SK-MEL-5 (cell line): ENCODE measurements at places on chromosomes 2 and 18.

DNA sequence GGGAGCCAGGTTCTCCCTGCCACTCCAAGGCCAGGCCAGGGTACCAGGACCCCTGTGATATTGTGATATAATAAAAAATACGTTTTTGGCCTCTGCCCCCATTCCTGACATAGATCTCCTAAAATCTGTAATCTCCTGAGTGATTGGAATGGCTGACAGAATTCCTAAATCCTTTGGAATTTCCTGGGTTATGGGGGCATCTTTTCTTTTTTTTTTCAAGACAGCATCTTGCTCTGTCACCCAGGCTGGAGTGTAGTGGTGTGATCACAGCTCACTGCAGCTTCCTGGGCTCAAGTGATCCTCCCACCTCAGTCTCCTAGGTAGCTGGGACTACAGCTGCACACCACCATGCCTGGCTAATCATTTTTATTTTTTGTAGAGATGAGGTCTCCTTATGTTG lies 26.2 kb upstream of the TUBB6 start:
- no peak for DNase-seq

- no peak for DNase-seq
Observed at GRCh38 chr2:134682726-134683125, 36.1 kb downstream of the TMEM163 start.

- DNase-seq, result no peak
Observed at GRCh38 chr2:237043866-237044265, 41.8 kb upstream of the COPS8 start.

DNA sequence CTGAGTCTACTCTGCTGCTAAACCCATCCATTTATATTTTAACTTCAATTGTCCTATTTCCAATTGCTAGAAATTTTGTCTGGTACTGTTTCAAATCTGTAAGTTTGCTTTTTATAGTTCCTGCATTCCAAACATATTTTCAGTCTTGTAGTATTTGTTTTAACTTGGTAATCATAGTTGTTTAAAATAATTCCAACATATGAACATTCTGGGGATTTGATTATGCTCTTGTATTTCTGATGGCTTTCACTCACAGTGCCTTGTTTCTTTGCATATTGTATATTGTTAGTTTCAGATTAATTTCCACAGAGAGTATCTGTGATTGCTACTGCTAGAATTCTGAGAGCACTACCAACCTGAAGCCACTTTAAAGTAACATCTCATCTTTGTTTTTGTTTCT lies 202.4 kb downstream of the ETAA1 start:
- DNase-seq, result no peak

GRCh38 chr2:217404236-217404760 lies 544.4 kb upstream of the TNP1 start:
- no peak for DNase-seq

GRCh38 chr2:44926957-44927356 lies 14.5 kb upstream of the SIX3 start:
- no peak for DNase-seq

- DNase-seq, result no peak
Observed at GRCh38 chr18:61019338-61020301, 313.6 kb upstream of the CDH20 start.

DNA sequence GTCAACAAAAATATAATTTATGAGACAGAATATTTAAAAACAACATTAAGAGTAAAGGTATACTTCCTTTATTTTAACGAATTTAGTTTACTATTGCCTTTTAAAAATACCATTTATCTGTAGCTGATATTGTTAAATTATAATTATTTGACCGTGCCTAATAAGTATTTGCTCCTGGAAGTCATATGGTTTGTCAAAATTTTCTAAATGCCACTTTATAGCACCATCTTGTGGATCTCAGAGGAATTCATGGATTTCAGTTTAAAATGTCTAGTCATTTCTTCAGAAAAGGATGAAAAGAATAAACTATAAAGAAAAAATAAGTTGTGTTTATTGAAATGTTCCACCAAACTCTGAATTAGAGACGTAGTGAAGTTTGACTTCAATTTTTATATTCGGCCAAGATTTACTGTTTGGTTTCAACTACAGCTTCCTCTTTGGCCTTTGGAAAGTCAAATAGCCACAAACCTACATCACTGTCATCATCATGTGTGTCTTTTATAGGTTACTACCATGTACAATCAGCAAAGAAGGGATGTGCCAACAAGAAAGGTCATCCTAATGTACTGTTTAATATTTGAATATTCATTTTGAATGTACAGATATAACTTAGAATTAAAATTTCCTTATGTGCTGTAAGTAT lies 10.3 kb upstream of the FTCDNL1 start:
- DNase-seq, result peak; percentile 56

DNA sequence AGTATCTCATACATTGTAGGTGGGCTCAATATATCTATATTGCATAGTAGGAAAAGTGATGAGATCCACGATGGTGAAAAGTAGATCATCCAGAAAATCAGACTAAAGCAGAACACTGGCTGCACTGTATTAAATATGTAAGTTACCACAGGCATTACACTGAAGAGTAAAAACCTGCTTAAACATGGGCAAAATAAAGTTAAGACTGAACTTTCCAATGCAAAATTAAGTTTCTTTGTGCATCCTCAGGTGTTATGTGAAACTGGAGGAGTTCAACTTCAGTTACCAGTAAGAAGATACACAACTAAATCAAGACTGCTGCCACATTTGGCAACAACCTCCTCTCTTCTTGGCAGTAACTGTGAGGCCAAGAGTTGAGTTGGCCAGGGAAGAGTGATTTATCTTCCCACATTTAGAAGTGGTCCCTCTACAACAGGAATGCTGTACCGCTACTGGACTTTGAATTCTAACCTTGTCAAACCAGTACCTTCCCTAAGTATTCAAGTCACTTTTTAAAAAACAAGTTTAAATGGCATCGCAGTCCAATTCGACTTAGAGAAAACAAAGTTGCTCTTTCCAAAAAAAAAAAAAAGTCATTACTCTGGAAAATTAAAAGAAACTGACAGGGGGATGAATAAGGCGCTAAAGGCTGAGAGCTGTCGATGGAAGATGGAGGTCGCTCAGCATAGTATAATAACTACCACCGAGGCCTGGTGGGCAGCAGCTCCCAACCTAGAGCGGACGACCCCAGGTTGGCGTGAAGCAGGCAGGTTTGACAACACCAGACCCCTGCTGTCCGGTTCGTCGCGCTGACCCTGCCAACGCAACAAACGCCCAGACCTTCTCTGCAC lies 1.1 kb downstream of the MAP4K3 start:
- no peak for DNase-seq

GRCh38 chr2:102678442-102678841 lies 59.1 kb downstream of the SLC9A2 start:
- no peak for DNase-seq

DNA sequence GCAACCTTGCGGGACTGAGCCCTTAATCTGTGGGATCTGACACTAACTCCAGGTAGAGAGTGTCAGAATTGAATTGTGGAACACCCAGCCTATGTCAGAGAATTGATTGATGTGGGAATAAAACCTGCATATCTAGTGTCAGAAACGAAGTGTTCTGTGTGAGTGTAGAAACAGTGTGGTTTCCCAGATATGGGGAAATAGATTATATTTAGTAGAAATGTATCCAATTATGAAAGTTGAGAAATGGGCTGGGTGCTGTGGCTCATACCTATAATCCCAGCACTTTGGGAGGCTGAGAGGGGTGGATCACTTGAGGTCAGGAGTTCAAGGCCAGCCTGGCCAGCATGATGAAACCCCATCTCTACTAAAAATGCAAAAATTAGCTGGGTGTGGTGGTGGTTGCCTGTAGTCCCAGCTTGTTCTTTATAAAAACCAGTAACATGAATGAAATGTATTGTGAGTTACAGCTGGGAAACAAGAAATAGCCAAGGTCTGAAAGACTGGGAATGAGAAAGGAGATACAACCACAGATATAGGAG lies 4.3 kb upstream of the TP53I3 start:
- DNase-seq, result no peak

DNA sequence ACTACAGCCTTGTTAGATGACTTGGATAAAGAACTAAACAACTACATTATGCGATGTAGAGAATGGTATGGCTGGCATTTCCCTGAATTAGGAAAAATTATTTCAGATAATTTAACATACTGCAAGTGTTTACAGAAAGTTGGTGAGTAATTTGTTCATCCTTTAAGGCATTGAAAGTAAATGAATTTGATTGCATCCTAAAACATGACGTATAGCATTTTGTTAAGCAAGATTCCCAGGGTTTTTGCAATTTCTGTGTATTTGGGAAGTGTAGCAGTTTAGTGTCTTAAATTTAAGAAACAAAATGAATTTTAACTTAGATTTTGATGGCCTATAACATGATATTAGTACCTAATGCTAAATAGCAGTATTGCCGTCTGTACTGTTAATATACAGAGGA lies 24.8 kb downstream of the NOP58 start:
- no peak for DNase-seq

- no peak for DNase-seq
Observed at GRCh38 chr18:48889115-48889941, 61.4 kb downstream of the SMAD7 start.

- DNase-seq, result no peak
Observed at GRCh38 chr2:106257135-106257534, 63.0 kb upstream of the UXS1 start.

- DNase-seq, result no peak
Observed at GRCh38 chr2:15553519-15553918, 7.6 kb downstream of the NBAS start.

- peak; percentile 49 for DNase-seq
Observed at GRCh38 chr18:7394050-7394659, 163.3 kb downstream of the LRRC30 start.

DNA sequence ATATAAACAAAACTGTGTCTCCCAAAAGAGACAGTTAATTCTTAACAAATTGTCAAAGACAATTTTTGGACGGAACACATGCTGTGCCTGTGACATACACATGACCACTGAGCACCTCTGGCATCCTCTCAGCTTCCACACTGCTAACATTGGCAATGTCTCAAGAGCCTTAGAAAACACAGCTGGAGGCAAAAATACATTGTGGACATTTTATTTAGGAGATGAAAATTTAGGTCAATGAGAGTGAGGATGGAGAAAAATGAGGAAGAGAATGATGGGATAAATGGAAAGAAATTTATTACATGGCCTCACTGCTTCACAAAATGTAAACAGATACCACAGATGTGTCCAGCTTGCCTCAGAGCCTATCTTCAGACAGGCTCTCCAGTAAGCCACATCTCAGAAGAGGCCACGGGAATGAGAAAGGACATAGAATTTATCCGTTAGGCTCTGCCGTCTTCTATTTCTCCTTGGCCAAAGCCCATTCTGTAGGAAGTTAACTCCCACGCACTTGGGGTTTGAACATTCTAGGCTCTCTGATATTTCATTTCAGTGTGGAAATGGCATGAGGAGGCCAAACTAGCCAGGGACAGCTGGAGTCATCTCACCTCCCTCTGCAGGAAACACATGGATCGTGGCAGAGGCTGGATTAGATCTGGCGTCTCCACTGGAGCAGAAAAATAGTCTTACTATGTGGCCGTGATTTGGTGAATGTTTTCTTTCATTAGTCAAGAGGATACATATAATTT lies 519.4 kb upstream of the DSEL start:
- no peak for DNase-seq

DNA sequence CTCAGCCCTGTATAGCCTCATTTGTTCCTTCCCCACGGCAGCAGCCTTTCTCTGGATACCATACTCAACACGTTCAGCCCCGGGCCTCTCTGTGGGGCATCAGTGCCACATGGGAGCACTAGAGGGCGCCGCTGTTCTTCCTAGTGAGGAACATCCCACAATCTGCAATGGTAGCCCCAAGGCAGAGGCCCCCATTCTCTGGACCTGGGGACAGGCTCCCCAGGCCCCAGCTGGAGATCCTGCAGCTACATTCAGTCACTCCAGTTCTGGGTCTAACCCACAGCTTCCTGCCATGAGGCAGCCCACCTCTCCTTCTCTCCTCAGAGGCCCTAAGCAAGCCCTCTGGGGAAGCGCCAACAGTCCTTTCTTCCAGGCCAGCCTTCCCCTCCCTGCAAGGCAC lies 14.2 kb upstream of the SFXN5 start:
- peak; percentile 85 for DNase-seq

GRCh38 chr2:17199741-17200140 lies 318.5 kb downstream of the RAD51AP2 start:
- no peak for DNase-seq

- no peak for DNase-seq
Observed at GRCh38 chr2:7040547-7040946, 123.3 kb downstream of the RNF144A start.

DNA sequence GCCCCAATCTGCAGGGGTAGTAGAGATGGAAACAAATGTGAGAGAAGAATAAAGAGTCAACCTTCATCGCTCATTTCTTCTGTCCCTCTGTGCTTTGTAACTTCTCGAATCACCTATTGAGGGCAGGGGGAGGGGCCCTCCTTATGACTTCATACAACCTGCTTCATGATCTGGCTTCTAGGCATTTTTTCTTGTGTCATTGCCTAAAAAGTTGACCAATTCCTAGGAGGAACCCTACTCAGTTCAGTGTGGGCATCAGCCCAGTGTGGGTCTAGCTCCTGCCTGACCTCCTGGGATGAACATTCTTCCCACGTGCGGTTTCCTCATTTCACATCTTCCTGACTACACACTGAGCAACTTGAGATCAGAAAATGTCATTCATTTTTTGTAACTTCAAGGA lies 46.3 kb upstream of the CREB1 start:
- no peak for DNase-seq

- DNase-seq, result no peak
Observed at GRCh38 chr2:192313773-192314172, 119.0 kb upstream of the TMEFF2 start.

GRCh38 chr2:23693606-23693951 lies 233.3 kb downstream of the ATAD2B start:
- DNase-seq, result no peak

GRCh38 chr18:63161032-63161760 lies 158.4 kb downstream of the BCL2 start:
- peak; percentile 37 for DNase-seq

DNA sequence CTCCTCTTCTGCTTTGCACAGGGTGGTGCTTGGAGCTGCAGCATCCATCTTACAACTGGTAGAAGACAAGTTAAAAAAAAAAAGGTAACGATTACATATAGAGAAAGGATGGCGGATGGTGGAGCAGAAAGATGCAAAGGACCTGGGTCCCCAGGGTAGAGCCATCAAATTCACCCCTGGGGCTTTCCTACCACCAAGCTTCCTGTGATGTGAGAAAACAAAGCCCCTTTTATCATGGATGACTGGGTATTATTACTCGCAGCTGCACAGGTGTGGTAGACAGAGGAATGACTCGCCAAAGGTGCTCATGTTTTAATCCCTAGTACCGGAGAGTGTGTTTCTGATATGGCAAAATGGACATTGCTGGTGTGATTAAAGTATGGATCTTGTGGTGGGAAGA lies 1.3 kb upstream of the ACOXL start:
- DNase-seq, result no peak

- peak; percentile 58 for DNase-seq
Observed at GRCh38 chr2:210663631-210664089, 107.3 kb downstream of the CPS1 start.

DNA sequence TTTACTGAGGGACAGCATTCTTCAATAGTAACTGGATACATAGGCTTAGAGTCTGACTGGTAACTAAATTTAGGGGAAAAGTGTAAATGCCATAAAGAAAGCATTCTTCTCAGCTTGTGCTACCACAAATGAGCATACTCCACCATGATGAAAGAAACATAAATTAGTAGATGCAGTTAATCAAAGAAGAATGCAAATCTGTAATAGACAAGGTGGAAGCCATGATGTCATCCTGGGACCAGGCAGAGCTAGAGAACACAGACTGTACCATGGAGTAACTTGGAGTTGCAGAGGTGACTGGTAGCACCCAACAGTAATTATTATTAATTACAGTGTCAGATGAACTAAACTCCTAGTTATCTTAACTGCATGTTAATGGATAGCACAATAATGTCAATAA lies 51.7 kb downstream of the RBKS start:
- no peak for DNase-seq

- no peak for DNase-seq
Observed at GRCh38 chr18:78647018-78647417, 332.6 kb upstream of the SALL3 start.
